Stimulated activated CD8-positive, alpha-beta memory T cell treated with anti-CD3 and anti-CD28 coated beads, Interleukin-4, amount 100 ng/mL, for 4 hours (primary cell): ENCODE measurements at places on chromosomes 3 and 15.

DNA sequence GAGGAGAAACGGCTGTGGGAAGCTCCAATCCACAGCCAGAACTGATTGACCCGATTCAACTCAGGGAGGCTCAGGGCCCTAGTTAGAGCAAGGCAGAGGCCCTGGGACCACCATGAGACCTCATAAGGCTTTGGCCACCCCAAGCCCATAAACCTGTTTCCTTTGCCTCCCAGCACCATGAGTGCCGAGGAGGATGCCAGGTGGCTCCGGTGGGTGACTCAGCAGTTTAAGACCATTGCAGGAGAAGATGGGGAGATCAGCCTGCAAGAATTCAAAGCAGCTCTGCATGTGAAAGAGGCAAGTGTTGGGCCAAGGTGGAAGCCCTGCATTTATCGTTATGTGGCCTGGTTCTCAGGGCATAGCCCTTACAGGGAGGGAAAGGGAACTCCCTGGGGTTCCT lies 11.9 kb downstream of the NOX5 start:
- no peak for DNase-seq

GRCh38 chr3:73729969-73730440 lies 105.3 kb upstream of the PDZRN3 start:
- no peak for DNase-seq

- DNase-seq, result no peak
Measured at GRCh38 chr15:57436961-57437360, 60.7 kb downstream of the CGNL1 start.

GRCh38 chr3:151008699-151009098 lies 36.2 kb upstream of the CLRN1 start:
- no peak for DNase-seq

GRCh38 chr3:30397030-30397429 lies 209.4 kb upstream of the TGFBR2 start:
- no peak for DNase-seq

- no peak for DNase-seq
Measured at GRCh38 chr15:62847900-62848489, 194.6 kb upstream of the TPM1 start.

- no peak for DNase-seq
Measured at GRCh38 chr3:32733631-32734229, 48.7 kb downstream of the CNOT10 start.

- no peak for DNase-seq
Measured at GRCh38 chr3:143859465-143860203, 11.4 kb upstream of the SLC9A9 start.

- DNase-seq, result no peak
Measured at GRCh38 chr15:79520654-79521053, 88.5 kb downstream of the MINAR1 start.

- no peak for DNase-seq
Measured at GRCh38 chr15:94542391-94542790, 311.0 kb downstream of the MCTP2 start.

- no peak for DNase-seq
Measured at GRCh38 chr15:83605111-83605945, 48.6 kb upstream of the ADAMTSL3 start.

GRCh38 chr3:9396301-9396631 lies 1.1 kb upstream of the SETD5 start:
- DNase-seq, result peak; percentile 42

DNA sequence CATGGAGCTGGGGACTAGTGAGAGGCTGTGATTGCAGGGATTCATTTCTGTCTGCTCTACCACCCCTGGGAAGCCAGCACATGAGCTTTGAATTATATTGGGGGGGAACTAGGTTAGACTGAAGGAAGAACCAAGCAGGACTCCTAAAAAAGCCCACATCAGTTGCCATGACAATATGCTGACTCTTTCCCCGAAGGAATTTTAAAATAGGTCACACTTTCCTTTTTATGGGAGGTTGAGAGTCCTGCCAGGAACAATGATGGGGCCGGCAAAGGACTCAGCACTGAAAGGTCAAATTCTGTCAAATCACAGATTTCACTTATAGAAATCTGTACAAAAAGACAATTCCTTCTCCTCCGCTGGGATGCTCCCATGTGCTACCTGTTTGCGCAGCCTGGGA lies 130.8 kb downstream of the ZNF621 start:
- DNase-seq, result no peak
